ENCODE measurements at places on chromosomes 12 and 14.

DNA sequence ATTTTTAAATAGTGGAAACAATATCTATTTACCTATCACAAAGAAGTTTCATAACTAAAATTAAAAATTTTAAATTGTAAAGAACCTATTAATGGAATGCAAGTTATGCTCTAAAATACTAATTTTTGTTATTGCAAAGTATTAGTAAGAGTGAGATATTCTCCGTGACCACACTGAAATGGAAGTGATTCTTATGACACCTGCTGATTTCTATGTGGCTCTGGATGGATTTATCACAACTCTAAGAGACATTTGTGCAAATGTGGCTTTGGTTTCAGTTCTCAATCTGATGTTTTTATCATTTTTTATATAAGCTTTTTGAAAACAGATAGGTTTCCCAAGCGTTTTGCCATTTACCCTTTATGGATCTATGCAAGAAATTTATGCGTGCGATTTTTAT lies 497.8 kb downstream of the NAV3 start:
- DNase-seq: no peak

- no peak for DNase-seq
Measured at GRCh38 chr12:128976120-128976738, 123.0 kb downstream of the GLT1D1 start.

DNA sequence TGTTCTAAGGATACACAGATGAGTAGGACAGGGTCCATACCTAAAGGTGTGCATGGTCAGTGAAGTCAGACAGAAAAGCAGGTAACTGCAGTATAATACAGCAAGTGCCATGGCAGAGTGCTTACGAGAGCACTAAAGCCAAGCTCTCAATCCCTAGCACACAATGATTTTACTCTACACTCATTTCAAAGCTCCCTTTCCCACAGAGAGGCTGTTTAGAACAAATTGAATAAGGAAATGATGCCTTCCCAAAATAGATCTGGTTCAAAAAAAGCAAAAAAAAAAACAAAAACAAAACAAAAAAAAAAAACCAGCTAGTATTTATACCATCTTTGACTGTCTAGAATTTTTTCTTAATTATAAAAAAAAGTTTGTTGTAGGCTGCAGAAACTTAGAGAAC lies 74.1 kb downstream of the HECTD4 start:
- DNase-seq: no peak

GRCh38 chr14:70708717-70709570 lies 67.2 kb downstream of the TTC9 start:
- DNase-seq: no peak

DNA sequence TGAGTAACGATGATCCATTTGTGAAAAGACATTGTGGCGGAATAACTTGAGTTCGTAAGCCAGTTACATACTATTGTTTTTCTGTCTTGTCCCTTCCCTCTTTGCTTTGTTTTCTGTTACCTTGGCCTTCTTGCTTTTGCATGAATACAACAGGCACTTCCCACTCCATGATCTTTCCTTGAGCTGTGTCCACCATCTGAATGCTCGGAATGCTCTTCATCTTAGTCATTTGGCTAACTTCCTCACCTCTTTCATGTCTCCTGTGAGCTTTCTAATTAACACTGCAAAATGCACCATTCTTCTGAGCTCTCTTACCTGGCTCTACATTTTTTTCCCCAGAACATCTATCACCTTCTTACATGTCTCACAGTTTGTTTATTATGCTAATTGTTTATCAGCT lies 10.0 kb downstream of the KNTC1 start:
- no peak for DNase-seq

DNA sequence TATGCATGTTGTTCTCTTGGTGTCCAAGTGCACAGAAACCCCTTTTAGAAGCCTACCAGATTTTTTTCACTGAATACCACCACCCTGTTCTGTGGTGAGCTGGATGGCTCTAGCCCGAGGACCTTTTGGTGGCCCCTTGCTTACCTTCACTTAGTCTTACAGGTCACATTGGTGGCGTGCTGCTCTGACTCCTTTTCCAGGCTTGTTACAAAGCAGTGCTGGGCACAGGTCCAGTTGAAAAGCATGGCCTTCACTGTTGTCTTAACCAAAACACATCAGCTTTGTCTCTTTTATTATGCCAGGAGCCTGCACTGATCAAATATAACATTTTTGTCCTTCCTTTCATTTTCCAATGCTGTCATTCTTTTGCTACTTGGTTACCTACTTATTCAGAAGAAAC lies 43.6 kb upstream of the ARHGAP5 start:
- no peak for DNase-seq

DNA sequence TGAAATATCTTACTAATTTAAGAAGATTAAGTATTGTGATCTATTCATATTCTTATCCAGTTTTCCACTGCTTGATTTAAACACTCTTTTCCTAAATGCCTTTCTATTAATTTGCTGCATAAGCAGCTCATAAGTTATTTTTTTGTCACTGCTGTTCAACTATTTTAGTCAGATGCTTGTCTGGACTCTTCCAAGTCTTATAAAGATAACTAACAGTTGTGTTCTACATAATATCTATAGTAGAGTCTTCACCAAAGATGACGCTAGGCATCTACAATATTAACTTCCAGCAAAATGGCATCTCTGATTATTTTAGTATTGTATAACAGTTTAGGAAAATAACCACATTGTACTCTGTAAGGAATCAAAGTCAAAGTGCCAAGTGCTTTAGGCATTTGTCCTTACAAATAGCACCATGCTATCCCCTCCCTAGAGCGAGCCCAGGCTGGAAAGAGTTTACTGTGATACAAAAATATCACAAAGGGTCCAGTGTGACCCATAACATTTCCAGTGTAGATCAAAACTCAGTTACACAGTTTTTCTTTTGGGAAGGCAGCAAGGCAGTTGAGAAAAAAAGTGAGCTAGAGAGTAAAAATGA lies 98.2 kb downstream of the DENND5B start:
- no peak for DNase-seq

DNA sequence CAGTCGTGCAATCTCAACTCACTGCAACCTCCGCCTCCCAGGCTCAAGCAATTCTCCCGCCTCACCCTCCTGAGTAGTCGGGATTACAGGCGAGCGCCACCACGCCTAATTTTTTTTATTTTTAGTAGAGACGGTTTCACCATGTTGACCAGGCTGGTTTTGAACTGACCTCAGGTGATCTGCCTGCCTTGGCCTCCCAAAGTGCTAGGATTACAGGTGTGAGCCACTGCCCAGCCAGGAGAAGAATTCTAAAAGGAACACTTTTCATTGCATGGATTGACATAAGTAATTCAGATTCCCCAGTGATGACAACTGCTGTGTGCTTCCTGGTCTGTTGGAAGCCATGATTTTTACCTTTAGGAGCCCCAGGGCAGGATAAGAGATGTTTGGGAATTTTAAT lies 22.1 kb downstream of the DMAC2L start:
- DNase-seq: no peak

DNA sequence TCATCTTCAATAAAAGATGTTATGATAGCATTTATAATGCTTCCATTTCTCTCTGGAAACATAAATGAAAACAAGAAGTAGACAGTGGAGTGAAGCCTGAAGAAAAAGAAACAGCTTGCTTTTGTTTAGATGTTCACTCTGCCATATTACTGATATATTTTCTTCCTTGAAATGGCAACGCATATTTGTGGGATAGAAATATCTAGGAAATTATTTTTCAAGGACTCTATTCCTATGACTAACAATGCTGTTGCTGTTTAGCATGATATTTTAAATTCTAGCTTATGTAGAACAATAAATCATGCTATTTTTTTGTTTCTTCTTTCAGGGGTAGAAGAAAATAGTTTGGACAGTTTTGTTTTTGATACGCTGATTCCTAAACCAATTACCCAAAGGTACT lies 359.0 kb downstream of the NAV3 start:
- DNase-seq: no peak

- DNase-seq: no peak
Measured at GRCh38 chr12:132279184-132279889, 50.1 kb downstream of the GALNT9 start.

GRCh38 chr14:34770901-34771300 lies 56.5 kb upstream of the CFL2 start:
- no peak for DNase-seq

- DNase-seq: no peak
Measured at GRCh38 chr12:94033784-94034183, 114.6 kb upstream of the PLXNC1 start.

DNA sequence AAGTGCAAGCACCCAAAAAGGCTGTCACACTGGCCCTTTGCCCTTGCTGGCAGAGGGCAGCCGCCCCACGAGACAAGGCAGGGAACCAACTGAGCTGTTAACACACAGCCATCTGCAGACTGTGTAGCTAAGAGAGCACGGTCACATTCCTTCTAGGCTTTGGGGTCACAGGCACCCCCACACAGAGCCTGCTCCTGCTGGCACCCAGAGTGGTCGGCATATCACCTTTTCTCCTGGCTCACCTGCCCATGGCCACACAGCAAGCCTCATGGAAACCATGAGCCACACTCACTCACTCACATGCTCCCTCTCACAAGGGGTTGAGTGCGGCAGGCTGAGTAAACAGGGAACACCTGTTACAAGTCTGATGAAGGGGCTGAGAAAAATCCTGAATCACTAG lies 214.5 kb downstream of the PCNX1 start:
- DNase-seq: no peak

DNA sequence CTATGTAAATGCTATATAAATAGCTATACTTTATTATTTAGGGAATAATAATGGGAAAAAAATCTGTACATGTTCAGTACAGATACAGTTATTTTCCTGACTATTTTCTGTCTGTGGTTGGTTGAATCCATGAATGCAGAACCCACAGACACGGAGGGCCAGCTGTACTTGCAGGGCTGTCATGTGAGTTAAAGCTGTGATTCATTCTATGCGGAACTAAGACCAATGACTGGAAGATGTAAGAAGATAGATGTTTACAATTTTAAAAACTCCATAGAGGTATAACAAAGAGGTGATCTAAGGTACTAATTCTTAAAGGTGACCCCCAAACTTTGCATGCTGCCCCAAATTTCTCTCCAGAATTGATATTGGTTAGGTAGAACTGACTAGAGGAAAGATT lies 14.6 kb downstream of the PCNX4 start:
- DNase-seq: no peak

DNA sequence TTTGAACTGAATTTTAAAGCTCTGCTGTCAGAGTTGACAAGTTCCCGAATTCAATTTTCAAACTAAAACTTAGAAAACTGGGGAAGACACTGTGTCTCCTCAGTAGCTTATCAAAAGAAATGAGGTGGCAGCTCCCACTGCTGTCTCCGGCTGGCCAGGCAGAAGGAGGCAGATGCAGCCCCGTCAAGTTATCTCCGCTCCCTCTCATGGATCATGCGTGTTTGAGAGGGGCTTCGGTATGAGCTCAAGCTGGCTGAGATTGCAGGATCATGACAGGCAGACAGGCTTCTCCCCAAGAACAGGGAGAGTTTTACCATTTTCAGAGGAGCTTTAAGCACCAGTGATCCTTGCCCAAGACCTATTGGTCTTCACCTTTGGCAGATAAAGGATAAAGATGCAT lies 88.8 kb downstream of the NEDD1 start:
- DNase-seq: no peak

DNA sequence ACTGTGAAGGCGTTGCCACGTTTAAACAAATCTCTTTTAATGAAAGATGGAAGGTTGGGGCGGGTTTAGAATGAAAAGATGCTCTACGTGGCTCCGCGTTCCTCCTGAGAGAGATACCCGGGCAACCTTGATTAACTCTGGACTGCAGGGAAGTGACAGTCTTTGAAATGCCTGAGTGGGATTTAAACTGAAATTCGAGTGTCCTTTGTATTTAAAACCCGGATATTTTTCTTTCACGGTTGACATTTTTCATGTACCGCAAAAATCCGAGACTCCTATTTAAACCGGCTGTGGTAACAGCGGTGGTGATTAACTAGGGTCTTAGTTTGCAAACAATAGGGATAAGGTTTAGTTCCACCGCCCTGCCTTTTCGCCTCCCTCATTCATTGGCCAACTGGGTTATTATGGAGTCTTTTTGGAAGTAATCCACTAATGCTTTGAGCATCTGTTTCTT lies 707 bp downstream of the G2E3 start:
- no peak for DNase-seq

GRCh38 chr12:73112035-73112816 lies 840.1 kb downstream of the TRHDE start:
- DNase-seq: no peak

DNA sequence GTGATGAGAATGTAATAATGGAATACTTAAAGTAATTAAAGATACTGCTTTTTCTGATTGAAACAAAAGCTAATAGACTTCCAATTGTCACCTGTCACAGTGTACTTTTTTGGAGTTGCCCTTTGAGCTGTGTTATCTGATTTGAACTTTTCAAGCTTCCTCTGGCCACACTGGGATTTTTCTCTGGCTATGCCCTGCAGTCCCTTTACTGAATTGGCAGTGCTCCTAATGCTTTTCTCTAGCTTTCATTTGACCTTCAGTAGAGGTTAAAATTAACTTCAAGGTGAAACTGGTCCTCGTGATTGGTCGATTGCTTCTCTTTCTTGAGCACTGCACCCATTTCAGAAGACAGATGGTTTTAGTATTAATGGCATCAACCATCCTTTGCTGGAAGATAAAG lies 89.2 kb downstream of the CRADD start:
- no peak for DNase-seq

GRCh38 chr12:14187002-14187401 lies 178.5 kb upstream of the ATF7IP start:
- no peak for DNase-seq

DNA sequence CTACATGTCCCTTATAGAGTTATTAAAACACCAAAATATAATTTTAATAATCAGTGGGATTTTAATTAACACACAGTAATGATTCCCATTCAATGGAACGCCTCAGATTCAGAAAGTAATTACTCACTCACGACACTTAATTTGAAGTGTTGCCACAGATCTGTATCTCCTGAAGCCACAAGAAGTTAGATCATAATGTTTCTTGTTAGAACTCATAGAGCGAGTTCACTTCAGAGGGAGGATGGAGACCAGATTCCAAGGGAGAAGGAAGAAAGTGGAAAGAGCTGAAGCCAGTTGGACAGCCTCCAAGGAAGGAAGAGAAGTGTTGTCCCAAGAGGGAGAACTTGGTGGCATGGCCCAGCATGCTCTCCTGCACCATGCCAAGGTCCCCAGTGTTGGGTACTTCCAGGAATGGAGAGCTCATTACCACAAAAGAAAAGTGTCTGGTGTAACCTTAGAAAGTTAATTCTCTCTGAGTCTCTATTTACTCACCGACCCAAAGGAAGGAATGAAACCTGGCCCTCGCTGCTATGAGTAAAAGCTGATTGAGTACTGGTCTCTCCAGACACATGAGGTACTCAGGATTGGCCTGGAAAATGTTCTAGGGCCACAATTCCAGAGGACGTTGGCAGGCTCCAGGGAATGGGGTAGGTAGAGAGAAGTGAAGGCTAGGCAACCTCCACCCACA lies 305.4 kb downstream of the BCL11B start:
- DNase-seq: no peak

GRCh38 chr14:50726372-50727107 lies 58.4 kb upstream of the SAV1 start:
- no peak for DNase-seq

- DNase-seq: no peak
Measured at GRCh38 chr14:85342858-85343607, 186.9 kb upstream of the FLRT2 start.

GRCh38 chr14:68089146-68089731 lies 269.7 kb downstream of the RAD51B start:
- DNase-seq: no peak
